ENCODE measurements at places on chromosomes 2 and 18.
A peak's percentile ranks its signal among the peaks of the same experiment; 100 is the strongest.

DNA sequence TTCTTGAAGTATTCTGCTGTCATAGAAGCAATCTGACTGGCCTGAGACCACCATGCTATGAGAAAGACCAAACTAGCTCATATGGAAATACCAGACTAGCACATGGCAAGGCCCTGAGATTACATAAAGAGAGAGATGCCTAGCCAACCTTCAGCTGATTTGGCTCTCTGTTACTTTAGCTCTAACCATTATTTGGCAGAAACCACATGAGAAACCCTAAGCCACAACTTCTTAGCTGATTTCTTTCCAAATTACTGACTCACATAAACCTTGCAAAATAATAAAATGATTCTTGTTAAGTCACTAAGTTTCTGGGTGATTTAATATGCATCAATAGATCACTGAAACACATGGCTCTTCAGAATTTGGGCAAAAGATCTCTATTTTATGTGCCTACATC, 295.0 kb upstream of the ZNF521 start:
- no peak for DNase-seq

DNA sequence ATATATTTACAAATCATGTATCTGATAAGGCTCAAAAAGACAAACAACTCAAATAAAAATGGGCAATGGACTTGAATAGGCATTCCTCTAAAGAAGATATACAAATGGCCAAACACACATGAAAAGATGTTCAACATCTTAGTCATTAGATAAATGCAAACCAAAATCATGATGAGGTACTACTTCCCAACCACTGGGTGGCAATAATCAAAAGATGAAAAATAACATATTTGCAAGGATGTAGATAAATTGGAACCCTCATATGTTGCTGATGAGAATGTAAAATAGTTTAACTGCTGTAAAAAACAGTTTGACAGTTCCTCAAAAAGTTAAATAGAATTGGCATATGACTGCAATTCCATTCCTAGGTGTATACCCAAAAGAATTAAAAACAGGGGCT, 132.3 kb downstream of the TTC32 start:
- DNase-seq, result no peak

- DNase-seq, result no peak
These were observed 99.1 kb downstream of the HRH4 start for GRCh38 chr18:24559526-24559925.

- no peak for DNase-seq
These were observed 188.7 kb upstream of the HNMT start for GRCh38 chr2:137775529-137775928.

- no peak for DNase-seq
These were observed 107.6 kb downstream of the SETBP1 start for GRCh38 chr18:44788334-44788733.

GRCh38 chr2:95698146-95698545, 106.3 kb downstream of the TRIM43 start:
- DNase-seq, result no peak

DNA sequence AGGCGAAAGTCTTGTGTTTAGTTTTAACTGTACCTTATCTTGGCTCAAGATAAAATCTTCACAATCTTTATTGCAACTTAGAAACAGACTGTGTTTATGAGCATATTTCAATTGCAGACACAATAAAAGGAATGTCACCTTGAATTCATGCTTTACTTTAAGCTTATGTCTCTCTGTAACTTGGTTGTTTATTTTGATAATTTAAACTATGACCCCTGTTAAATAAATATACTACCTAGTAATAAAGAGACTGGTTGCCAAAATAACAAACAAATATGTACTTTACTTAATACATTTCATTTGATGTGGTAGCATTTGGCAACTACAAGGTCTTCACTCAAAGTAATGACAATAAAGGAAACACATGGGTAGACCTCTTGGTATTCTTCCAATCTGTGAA, 202.6 kb downstream of the KCNJ3 start:
- no peak for DNase-seq

- DNase-seq, result no peak
These were observed 176.1 kb downstream of the SH3BP4 start for GRCh38 chr2:235127931-235128330.

GRCh38 chr2:103959174-103960128, 894.5 kb upstream of the POU3F3 start:
- DNase-seq, result peak; percentile 60

- no peak for DNase-seq
These were observed 50.5 kb downstream of the HNRNPLL start for GRCh38 chr2:38552259-38552658.

- DNase-seq, result no peak
These were observed 59.8 kb upstream of the CHRNA1 start for GRCh38 chr2:174824068-174824467.

DNA sequence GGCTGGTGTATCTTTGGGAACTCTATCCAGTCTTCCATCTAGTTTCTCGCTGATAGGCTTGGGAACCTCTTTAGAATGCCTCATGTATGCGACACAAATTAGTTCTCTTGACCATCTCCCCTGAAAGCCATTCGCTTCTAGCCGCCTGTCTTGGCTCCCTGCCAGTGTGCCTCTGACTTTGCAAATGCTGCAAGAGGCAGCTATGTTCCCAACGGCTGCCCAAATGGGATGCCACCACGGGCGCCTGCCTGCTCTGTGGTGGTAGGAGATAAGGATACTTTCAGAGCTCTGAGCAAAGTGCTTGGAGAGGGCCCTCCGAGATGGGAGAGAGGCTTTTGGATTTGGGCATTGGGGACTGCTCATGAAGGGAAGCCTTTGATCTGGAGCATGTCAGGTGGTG, 77.7 kb upstream of the IGFBP5 start:
- no peak for DNase-seq

DNA sequence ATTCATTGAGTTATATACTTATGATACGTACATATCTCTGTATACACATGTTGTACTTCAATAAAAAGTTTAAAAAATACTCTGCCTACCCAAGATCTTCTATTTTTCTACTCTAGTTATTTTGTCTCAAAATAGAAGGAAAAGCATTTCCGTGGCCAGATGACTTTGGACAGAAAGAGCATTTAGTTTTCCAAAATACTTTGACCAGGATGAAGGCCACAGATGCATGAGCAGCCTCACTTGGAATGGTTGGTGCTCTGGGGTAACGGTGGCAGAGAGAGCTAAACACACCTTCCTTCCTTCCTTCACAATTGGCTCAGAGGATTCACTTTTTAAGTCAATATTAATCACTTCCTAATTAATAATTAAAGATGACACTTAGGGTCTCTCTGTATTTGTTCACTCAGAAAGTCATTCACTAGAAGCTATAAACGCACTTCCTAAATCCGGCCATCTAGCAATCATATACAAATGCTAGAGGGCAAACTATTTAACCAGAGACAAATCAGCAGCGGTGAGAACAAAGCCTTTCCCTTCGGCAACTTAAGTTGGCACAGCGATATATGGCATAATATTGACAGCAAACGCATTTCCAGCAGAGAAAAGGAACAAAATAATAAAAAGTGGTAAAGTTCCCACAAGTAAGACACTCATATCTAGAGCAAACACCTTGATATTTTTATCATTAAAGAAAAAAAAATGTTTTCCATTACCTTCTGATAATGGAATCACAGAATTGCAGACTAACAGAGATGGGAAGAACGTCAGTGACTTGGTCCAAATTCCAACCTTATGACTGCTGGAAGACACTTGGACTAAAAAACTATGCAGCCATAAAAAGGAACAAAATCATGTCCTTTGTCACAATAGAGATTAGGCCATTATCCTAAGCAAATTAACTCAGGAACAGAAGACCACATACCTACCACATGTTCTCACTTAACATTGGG, 55.9 kb upstream of the NARS1 start:
- DNase-seq, result no peak

- DNase-seq, result no peak
These were observed 299.6 kb upstream of the FANCL start for GRCh38 chr2:58540681-58541080.

DNA sequence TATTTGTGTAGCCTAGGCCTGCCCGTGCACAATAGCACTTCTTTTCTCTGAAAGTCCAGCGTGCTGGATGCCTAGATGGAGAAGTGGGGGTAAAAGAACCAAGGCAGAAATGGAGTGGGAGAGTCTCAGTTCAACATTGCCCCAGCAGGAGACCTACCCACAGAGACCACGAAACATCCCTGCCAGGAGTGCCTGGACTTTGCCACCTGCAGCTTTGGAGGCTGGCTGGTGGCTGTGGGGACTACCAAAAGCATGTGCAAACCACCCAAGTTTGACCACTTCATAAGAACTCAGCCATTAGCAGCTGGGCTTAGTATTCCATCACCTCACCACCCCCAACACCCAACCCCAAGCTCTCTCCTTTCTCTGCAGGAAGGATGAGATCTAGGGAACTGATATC, 416.9 kb upstream of the ID2 start:
- DNase-seq, result no peak

DNA sequence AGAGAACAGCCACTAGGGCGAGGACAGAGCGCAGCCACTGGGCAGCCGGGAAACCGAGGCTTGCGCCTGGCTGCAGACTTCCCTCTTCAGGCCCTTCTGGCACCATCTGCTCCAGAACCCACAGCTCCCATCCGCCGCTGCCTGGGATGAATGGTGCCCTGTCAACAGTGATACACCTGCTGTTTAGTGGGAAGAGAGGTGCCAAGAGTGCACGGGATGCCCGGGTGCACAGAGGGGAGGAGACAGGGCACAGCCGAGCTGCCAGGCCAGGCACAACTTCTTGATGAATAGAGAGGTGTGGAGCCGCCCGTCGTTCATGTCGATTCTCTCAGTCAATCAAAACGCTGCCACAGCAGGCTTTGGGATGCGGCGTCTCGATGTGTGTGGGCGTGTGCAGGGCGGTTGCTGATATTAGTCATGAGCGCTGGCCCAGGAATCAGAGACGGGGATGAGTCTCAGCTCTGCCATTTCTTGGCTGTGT, 39.5 kb downstream of the RRM2 start:
- peak; percentile 42 for DNase-seq

- peak; percentile 43 for DNase-seq
These were observed 782 bp downstream of the FAM228B start for GRCh38 chr2:24123922-24124580.

GRCh38 chr2:68831686-68832232, 39.4 kb downstream of the BMP10 start:
- no peak for DNase-seq

GRCh38 chr18:37452682-37453385, 112.8 kb downstream of the CELF4 start:
- peak; percentile 25 for DNase-seq

DNA sequence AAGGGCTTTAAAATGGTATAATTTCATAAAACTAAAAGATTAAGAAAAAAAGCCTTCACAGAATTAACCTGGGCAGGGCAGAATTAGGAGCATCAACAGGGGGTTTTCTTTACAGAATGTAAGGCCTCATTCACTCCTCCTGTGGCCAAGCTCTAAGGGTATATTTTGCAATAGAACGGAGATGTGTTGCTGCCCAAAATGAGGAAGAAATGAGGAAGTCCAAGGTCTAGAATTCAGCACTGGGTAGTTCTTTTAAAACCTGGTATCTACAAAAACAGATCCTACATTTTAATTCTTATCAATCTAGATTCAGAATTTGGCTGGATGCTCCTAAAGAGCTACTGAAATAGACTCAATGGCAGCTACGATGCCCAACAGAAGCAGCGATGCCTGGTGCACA, 101.8 kb downstream of the AKAIN1 start:
- no peak for DNase-seq

- peak; percentile 24 for DNase-seq
These were observed 47.1 kb upstream of the MAP4K3 start for GRCh38 chr2:39484206-39484605.

GRCh38 chr18:26710470-26711096, 154.9 kb downstream of the AQP4 start:
- no peak for DNase-seq

GRCh38 chr2:109630441-109631430, 16.6 kb downstream of the SOWAHC start:
- no peak for DNase-seq

DNA sequence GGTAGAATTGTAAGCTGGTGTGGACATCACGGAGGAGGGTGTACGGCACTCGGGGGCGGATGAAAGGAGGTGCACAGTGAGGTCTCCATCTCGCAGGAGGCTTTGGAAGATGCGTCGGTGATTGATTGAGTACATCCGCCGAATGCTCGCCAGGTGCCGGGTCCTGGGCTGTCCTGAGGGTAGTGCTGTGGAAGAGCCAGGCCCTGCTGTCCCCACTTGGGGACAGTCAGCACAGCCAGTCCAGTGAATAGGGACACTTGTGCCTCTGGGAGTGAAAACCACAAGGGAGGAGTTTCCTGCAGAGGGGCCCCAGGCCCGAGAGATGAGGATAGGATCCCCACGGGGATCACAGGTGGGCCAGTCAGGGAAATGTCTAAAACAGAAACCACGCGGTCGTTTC, 28.1 kb downstream of the MLPH start:
- no peak for DNase-seq

GRCh38 chr18:9173770-9174233, 37.2 kb downstream of the ANKRD12 start:
- DNase-seq, result no peak

DNA sequence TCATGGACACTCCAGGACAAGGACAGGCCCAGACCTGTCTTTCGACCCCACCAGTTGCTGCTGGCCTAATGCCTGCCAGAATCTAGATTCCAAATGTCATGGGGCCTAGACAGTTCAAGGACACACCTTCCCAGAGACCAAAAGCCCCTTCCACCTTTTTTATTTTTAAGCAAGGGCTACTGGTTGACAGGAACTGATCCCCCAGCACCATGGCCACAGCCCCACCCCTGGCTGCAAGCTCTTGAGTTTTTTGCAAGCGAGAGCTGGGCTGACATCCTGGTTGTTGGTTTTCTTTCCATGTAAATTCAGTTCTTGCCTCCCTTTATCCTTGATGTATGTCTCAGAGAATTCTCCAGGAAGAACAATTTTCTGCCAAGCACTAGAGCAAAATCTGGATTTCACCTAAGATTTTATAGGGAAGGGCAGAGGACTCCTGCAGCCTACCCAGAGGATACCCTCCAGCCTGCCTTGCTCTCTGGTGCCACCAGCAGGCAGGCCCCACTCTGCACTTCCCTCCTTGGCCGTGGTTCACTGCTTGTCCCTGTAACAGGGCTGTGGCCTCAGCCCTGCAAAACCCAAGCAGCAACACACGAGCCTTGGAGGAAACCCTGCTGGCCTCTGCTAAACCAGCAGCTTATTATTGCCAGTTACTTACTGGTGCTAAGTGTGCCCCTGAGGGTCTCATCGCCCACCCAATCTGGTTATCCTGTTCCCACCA, 97.7 kb downstream of the TWIST2 start:
- DNase-seq, result peak; percentile 16

DNA sequence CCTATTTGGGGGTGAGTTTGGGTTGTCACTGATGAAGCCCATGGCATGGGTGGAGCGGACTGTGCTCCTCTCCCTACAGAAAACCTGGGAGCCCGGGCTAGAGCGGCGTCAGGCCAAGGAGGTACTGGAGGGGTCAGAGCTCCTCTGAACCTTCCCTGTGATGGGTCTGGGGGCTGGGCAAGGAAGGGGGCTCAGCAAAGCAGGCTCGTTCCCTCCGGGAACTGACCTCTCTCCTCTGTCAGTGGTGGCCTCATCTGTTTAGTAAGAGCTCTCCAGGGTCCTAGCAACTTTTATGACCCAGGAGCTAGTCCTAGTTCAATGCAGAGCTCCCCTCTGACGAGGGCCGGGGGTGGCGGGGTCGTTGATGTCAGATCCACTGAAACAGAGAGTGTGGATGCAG, 62.4 kb upstream of the OTOF start:
- no peak for DNase-seq
